Left ventricle myocardium superior (tissue), 1 donor: ENCODE measurements at places on chromosomes 5 and 9. TPM values are rescaled to one million over a fixed set of nuclear protein-coding genes. Genes with fewer than 3 reads are reported as not detected.

The WDR38 gene
- not detected for total RNA-seq

DNA sequence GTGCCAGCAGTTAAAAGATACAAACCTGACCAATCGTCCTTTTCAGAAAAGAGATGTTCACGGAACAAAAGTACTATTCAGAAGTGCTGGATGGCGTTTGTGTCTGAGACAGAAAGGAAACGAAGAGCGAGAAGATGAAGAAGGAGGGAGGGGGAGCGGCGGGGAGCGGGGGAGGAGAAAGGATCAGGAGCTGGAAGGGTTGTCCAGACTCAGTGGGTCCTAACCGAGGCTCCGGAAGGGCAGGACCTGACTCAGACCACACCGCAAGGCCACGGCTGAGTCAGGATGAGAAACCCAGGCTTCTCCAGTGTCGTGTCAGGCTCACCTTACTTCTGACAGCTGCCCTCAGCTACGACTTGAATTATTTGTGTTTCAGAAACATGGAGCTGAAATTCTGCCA lies 46.2 kb downstream of the PAX5 start:
- DNase-seq: no peak

DNA sequence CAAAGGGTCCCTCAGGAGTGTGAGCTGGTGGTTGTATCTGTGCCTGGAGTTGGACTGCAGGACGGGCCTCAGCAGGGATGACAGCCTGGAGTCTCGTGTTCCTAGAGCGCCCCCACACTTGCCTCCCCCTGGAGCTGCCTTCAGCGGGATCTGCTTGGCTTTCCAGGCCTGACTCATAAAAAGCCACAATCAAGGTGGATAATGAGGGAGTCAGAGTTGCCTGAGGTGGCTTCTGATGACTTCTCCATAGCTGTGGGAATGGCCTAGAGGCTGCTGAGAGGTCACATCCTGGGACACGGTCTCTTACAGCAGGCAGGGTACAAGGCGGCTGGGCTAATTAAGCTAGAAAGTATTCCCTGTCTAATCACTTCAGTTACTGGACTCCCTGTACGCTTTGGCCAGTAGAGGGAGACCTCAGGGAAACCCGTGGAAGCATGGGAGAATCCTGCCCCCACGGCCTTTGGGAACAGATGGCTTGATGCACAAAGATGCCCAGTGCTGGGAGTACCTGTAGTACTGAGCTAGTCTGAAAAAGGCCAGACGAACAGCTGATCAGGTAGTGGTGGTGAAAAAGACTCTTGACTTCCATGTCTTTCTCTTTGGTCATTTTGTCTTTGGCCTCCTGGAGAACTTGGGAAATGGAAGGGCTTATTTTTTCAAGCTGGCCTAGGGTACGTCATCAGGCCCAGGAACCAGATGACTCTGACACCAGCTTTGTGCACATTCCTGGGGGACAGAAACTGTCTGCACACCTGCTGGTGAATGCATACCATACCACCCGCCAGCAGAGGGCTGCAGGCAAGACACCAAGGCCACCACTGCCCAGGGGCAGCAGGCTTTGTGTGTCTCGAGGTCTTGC lies 16.1 kb upstream of the FRRS1L start:
- peak; percentile 44 for DNase-seq

The FBN2 gene
- total RNA-seq: 10.0 TPM

The TSLP gene
- total RNA-seq: 7.2 TPM

DNA sequence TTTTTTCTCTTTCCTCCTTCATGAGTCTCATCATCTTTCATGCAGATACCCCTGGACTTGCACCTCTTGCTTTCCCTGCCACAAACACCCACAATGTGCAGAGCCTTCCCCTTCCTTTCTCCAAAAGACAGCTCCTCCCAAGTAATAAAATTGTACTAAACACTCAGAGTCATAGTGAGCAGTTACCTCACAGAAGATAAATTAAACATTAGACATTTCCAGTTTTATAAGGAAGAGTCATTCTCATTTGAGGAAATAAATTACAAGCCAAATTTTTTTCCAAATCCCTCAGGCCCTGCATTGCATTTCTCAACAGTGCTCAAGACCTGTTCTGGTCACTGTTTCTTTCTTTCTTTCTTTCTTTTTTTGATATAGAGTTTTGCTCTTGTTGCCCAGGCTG lies 131.5 kb downstream of the ATPSCKMT start:
- DNase-seq: no peak

- DNase-seq: no peak
These were observed 13.7 kb upstream of the ADAMTS16 start for GRCh38 chr5:5126444-5126843.

- no peak for DNase-seq
These were observed 7.0 kb upstream of the TUT7 start for GRCh38 chr9:86361176-86361575.

The PCDHGB2 gene
- 8.7 TPM for total RNA-seq

DNA sequence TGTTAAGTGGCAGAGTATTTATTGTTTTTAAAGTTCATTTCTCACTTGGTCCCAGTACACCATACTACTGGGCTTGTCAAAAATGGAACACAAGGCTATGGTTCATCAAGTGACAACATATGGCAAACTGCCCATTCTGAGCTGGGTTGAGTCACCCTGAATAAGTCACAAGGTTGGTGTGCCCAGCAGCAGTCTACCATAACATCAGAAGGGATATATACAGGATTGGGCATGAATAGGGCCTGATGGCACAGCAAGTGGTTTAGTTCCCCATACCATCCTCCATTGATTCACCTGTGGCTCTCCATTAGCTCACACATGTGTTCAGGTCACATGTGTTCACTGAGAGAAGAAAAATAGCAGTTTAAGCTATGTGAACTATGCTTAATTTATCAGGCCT lies 249.8 kb upstream of the PRDM9 start:
- DNase-seq: no peak
